ENCODE measurements at places on chromosomes 2 and 18. TPM values are rescaled to one million over a fixed set of nuclear protein-coding genes. Genes with fewer than 3 reads are reported as not detected.

LRP1B gene
- 0.89 TPM for total RNA-seq

TGFBRAP1 gene
- 22.9 TPM for total RNA-seq

TMEM247 gene
- total RNA-seq, result not detected

DSG1 gene
- total RNA-seq, result 0.13 TPM

PPM1B gene
- total RNA-seq, result 54.8 TPM

CABLES1 gene
- total RNA-seq, result 8.1 TPM

OTOF gene
- total RNA-seq, result 0.29 TPM

ALPI gene
- not detected for total RNA-seq

FAHD2B gene
- 18.6 TPM for total RNA-seq

UGT1A10 gene
- total RNA-seq, result 3.0 TPM

STAT4 gene
- total RNA-seq, result 5.3 TPM

GTF2A1L gene
- not detected for total RNA-seq

ANKRD23 gene
- total RNA-seq, result 10.2 TPM

OXER1 gene
- 3.1 TPM for total RNA-seq

PIEZO2 gene
- 3.9 TPM for total RNA-seq

ALPP gene
- not detected for total RNA-seq

TACR1 gene
- 5.5 TPM for total RNA-seq

ACOXL gene
- 52.7 TPM for total RNA-seq

SETBP1 gene
- 51.0 TPM for total RNA-seq

GREB1L gene
- total RNA-seq, result 0.05 TPM

IL36RN gene
- not detected for total RNA-seq

DSG2 gene
- total RNA-seq, result 93.1 TPM

TUBB8B gene
- not detected for total RNA-seq

IL1RL1 gene
- total RNA-seq, result 18.3 TPM

ELOA2 gene
- not detected for total RNA-seq

RTTN gene
- 15.7 TPM for total RNA-seq

RPL37A gene
- total RNA-seq, result 2,809 TPM

TTN gene
- 3.9 TPM for total RNA-seq

ITGA6 gene
- 109 TPM for total RNA-seq

CRACDL gene
- total RNA-seq, result 25.5 TPM

ERICH2 gene
- total RNA-seq, result 1.4 TPM

ARHGEF33 gene
- total RNA-seq, result 0.68 TPM

INHBB gene
- 10.8 TPM for total RNA-seq

COLEC11 gene
- total RNA-seq, result 2.4 TPM

LOXL3 gene
- total RNA-seq, result 6.4 TPM

ANKRD62 gene
- not detected for total RNA-seq

DOK6 gene
- 4.9 TPM for total RNA-seq

PLB1 gene
- 9.9 TPM for total RNA-seq

RESP18 gene
- not detected for total RNA-seq
